ENCODE measurements at places on chromosomes 2 and 18.

DNA sequence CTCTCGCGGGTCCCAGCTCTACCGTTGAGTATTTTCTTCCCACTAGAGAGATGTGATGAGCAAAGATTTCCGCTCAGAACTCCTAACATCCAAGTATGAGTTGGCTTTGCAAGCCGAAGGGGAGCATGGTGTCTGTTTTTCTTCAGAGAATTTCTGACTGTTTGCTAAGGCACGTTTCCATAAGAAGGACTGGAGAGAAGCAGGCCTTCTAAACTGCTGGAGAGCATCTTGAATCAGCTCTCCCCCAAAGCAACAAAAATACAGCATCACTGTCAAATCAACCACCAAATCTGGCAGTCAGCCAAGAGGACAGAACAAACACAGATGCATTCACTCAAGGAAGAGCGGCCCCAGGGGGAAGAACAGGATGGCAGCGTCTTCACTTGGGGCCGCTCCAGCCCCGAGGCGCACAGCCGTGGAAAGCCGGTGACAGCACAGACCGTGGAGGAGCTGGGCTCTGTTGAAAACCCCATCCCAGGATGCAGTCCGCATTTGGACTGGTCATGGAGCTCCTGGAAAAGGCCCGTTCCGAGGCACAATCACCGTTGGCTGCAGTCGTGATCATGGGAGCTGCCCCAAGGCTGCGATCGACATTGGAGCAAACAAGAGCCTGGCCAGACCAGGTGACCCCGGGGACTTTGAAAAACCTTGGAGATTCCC lies 101.4 kb downstream of the NFATC1 start:
- no peak for DNase-seq

DNA sequence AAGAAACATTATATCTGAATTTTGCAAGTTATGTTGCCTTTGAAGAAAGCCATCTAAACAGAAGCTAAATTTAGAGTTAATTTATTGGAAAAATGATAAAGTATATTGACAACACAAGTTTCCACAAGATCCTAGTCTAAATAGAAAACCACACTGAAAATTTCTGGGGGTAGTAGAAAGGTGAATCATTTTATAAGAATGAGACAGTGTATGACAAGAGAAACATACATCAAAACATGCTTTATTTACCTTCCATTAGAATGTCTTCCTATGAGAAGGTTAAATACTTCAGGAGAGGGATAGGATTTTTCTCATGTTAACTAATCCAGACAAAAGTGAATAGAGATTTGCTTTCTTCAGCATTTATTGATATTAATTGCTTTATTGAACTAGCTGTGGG lies 1389.8 kb upstream of the ZEB2 start:
- no peak for DNase-seq

DNA sequence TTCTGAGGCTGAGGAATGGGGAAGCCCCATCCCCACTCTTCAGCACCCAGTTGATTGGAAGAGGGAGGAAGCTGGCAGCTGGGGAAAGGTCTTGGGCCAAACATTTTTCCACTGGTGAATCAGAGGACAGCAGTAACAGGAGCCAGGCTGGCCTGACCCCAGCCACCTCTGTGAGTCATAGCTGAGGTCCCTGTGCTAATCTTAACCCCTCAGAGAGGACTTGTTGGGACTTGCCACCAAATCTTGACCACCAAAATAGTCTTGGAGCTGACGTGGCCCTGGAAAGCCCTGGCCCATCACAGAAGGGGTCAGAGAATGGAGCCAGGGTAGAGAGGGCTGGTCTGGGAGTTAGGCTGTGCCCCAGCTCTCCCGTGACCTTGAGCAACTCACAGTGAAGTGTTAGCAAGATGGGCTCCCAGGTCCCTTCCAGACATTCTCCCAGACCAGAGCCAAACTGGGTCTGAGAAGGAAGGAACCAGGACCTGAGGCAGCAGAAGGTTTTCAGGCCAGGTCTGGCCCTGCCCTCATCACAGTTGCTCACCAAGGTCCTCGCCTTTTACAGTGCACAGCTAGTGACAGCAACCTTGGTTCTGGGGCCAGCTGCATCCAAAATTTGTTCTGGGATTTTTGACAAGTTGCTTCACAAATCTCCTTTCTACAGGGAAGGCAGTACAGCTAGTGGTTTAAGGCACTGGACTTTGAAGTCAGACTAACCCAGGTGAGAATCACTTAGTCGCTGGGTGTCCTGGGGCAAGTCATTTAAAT lies 266.6 kb downstream of the CYP26B1 start:
- DNase-seq = no peak

- DNase-seq = no peak
These were observed 48.3 kb upstream of the ACAA2 start for GRCh38 chr18:49861659-49862058.

DNA sequence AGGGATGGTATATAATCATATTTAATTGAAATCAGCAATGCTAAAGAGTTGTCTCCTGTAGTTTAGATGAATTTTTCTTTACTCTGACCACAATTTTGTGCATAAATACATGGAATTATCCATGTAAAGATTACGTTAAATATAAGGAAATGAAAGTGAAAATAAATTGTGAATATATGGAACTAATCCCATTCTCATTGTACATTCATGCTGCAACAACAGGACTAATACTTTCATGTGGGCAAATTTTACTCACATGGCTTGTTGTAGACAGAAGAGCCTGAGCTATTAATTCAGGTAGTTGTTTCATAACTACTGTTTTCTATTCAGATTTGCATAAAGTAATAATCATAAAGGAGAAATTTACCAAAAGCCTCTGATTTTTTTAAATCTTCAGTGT lies 357.8 kb downstream of the ARHGAP15 start:
- DNase-seq = no peak

GRCh38 chr2:239411117-239411516 lies 10.3 kb upstream of the HDAC4 start:
- no peak for DNase-seq

DNA sequence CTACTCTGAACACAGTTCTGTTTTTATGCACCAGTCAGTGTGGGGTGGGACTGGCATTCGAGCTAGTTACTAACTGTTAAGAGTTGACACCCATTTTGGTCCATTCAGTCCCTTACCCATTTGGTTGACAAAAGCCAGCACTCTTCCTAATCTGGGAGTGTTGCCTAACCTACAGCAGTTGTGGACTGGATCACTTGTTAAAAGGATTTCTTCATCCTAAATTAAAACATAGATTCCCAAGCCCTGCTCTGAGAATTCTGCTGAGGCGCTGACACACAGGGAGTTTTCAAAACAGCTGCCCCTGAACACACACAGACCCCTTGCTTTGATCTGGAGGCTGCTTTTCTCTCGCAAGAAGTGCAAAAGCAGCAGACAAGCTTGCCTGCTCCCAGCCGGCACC lies 6.4 kb downstream of the TIMM21 start:
- no peak for DNase-seq

DNA sequence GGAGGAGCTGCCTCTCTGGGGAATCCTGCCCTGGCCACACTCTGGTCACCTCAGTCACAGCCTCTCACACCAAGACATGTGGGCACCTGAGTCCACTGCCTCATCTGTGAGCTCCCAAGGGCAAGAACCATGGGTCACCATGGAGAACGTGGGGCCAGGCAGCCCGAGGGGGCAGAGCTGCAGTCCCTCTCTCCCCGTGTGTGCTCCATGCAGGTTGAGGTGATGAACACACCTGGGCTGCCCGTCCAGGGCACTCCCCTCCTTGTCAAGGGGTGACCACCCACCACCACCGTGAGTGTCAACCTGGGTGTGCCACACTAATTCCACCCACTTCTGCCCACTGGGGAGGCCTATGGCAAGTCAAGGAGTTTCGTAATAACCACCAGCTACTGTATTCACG lies 159.6 kb upstream of the RAB6C start:
- no peak for DNase-seq

DNA sequence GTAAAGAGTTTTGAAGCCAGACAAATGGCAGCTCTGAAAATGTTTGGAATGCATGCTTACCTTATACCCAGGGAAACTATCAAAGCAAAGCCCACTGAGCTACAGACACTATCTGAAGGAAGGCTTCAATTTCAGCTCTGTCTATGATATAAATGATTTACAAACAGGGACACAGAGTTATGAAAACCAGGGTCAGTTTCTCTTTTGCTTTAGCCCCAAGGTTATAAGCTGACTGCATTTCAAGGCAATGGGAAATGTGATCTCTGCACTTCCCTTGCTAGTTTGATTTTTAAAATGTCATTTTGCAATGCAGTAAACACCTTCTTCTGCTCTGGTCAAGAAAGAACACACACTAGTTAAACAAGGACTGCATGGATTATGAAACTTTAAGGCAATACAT lies 65.2 kb upstream of the CCDC195 start:
- no peak for DNase-seq

DNA sequence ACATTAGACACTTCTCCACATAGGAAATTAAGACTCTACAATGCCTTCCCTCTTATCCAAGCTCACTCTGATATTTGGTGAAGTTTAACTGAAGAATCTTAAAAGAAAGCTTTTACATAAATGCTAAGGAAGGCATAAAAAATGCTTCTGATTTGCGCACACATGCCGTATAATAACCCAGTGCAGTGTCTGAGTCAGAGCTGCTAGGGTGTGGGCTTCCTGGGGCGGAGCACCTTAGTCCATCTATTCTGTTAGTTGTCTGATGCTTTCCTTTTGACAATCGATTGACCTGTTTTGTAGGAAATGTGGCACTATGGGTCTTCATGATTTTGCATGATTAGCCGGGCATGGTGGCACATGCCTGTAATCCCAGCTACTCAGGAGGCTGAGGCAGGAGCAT lies 231.5 kb downstream of the AFF3 start:
- DNase-seq = no peak

DNA sequence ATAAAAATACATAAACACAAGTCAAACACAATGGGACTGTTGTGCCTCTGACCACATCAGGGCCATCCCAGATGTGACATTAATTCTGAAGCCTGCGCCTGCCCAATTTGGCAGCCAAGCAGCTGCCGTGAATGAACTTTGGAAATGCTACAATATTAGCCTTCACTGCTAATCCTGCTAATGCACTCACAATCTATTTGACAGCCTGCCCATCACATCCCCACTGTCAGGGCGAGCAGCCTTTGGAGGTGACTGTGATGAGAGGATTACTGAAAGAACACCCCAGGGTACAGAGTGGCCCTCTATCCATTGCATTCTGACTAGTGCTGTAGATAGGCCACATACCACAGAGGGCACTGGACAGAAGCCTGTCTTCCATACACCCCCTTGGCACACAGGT lies 21.6 kb downstream of the OSR1 start:
- DNase-seq = no peak

GRCh38 chr2:120221616-120222015 lies 1.6 kb downstream of the TMEM185B start:
- DNase-seq = no peak

DNA sequence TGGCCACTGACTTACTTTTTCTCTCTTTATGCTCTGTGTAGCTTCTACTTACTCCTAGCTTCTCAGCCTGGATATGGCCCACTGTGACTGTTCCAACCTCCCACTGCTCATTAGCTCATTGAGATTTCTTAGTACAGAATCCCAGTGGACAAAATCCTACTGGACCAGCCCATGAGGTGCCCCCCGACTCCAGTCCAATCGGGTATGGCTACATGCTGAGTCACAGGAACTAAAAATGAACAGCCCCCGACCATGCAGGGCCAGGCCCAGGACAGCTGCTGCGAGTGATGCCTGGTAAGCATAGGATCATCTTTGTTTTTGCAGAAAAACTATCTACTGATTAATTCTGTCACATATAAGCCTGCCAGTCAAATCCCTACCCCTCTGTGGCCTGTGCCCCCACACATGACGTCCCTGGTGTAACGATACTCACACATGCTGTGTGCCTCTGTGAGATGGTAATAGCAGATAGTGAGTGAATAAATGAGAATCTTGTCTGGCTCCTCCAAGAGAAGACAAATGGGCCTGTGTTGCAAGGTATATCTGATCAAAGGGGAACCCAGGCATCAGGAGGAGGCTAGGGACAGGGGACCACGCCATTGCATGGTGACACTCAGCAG lies 85.9 kb upstream of the KLF7 start:
- no peak for DNase-seq

Data from natural killer cell treated with Interleukin-12 subunit alpha and Interleukin-12 subunit beta and Interleukin-15 and Interleukin-18, amount 100 ng/mL, for 72 hours (primary cell).